Uterus (tissue), 4 donors: ENCODE measurements at places on chromosomes 3 and 15.

GRCh38 chr3:159910991-159911663 is 77.5 kb upstream of the IL12A start:
- no peak for DNase-seq

DNA sequence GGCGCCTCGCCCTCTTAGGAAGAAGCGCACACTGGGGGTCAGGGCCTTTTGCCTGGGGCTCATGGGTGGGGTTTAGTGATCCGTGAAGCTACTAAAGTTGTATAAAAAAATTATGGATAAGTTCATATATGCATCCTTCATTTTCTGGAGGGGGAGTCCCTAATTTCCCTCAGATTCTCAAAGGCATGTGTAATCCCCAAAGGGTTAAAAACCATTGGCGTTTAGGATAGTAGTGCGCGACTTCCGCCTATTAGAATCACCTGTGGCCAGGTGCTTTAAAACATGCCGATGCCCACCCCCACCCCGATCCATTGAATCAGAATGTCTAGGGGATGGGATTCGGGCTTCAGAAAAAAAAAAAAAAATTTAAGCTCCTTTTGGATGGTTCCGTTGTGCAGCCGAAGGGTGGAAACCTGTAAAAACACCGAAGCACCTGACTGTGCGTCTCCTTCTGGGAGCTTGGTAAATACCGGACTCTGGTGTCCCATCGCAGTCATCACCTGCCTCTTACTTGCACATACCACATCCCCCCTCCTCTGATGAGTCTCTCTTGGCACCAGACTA is 570 bp downstream of the APH1B start:
- DNase-seq: peak; percentile 43

DNA sequence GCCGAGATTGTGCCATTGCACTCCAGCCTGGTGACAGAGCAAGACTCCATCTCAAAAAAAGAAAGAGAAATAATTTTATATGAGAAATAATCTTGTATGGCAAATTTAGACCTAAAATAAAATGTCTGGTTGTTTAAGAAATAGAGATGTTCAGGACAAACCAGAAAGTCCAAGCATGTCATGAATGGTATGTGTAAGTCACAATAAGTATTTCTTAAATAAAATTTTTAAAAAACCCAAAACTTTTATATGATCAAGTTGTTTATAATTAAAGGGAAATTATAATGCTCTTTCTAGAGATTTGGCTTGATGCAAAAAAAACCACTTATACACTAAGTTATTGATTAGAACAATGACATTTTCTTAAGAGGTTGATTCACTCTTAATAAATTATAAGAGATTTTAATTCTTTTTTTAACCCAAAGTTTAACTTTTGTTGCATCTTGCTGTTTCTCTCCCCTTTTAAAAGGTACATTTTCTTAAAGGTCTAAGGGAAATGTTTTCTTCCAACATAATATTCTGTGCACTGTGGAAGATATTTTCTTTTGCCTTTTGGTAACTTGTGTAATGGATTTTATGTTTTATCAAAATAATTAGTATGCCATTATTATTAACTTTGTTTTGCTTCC is 105.7 kb downstream of the RTP4 start:
- DNase-seq: no peak

DNA sequence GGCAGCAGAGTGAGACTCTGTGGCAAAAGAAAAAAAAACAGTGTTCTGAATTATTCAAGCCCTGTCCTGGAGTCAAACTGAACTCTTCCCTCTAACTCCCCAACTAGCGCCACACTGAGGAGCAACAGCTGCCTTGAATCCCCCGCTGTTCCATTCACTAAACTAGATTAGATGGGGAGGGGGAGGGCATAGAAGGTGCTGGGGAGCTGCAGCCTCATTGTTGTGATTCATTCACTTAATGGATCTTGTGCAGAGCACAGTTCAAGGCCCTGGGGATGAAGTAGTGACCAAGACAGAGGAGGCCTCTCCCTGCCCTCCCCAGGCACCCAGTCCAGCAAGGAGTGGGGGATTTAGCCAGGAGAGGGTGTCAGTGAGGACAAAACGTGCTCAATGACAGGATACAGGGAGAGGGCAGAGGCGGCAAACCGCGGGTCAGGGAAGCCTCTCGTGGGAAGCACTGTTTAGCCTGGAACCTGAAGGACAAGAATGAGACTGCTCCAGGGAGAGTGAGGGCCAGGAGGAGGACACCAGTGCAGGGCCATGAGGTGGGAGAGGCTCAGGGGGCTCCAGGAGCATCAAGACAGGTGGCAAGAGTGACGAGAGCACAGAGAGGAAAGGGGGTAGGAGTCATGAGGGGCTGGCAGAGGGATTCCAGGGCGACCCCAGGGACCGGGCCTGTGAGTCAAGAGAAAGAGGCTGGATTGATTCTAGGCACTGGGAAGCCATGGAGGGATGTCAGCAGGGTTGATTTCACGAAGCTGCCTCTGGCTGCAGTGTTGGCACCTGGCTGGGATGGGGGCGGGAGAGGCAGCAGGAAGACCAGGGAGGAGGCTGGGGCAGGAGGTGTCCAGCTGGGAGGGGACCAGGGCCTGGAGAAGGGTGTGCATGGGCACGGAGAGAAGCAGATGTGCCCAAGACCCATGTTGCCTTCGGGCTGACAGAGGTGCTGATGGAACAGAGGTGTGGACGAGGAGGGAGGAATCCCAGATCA is 31.4 kb downstream of the ALS2CL start:
- no peak for DNase-seq

- no peak for DNase-seq
Observed at GRCh38 chr3:114519415-114519814, 225.6 kb downstream of the TIGIT start.
